ENCODE measurements at places on chromosomes 1 and 21.

GRCh38 chr1:10681296-10682107 is 114.9 kb downstream of the CASZ1 start:
- no peak for DNase-seq

DNA sequence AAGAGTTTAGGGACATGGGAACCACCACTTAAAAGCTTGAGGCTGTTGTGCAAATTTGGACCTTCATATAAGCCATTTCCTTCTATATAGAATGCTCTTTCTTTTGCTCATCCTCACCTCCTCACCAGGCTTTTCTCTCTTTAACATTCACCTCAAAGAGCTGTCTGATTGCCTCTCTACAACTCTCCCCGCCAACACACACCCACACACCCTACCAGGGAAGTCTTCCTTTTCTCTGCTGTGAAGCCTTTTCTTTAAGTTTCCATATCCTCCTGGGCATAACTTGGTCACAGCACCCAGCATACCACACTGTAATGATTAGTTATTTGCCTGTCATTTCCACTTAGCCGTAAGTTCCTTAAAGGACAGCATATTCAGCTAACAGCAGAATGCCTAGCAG is 40.6 kb downstream of the WLS start:
- DNase-seq: no peak

DNA sequence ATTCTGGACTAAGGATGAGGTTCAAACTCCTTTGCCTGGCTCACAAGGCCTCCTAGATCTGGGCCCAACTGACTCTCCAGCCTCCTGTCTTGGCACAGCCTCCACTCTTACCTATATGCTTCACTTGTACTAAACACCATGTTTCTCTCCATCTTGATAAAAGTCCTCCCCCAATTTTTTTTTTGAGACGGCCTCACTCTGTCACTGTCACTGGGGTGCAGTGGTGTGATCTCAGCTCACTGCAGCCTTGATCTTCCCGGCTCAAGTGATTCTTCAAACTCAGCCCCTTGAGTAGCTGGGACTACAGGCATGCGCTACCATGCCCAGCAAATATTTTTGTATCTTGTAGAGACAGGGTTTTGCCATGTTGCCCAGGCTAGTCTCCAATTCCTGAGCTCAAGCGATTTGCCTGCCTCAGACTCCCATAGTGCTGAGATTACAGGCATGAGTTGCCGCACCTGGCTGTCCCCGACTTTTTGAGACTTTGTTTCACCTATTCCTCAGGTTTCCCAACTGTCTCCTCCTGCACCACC is 39.7 kb downstream of the CD34 start:
- no peak for DNase-seq

GRCh38 chr1:1177452-1178206 is 3.9 kb downstream of the TTLL10 start:
- peak; percentile 53 for DNase-seq

GRCh38 chr1:184419350-184420161 is 32.7 kb downstream of the C1orf21 start:
- DNase-seq: no peak

- no peak for DNase-seq
Measured at GRCh38 chr1:216184126-216184680, 239.0 kb downstream of the USH2A start.

DNA sequence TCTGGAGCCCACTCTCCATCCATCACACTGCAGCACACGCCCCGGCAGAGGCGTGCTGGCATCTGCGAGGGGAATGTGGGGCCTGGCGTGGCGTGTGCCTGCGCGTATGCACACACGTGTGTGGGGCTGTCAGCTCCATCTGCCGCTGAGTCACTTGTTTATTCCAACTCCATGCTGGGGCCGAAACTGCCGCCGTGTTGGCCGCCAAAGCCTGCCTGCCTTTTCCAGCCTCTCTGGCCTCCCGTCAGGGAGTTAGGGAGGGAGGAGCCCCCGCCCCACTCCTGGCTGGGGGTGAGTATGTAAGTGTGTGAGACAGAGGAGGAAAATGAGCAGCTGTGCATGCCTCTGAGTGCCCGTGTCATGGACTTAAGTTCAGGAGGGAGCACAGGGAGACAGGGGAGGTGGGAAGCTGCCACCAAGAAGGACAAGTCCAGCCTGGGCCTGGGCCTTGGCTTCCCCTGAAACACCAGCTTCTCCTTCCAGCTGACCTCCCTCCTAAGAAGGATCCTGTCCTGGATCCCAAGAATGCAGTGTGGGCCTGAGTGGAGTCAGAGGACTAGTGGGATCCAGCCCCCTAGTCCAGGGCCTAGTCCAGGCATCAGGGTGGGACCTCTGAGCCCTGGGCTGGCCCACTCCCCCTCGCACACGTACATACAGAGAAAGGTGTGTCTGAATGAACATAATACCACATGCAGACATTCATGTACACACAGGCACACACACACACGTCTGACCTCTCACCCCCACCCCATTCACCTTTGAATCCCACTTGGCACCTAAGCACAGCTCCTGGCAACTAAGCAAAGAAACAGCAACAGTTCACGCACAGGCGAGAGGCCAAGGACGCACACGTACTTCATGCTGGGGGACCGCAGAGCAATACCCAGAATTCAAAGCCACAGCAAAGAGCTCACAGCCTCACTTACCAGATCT is 24.7 kb downstream of the MEF2D start:
- peak; percentile 90 for DNase-seq

GRCh38 chr1:84972377-84972987 is 24.4 kb downstream of the MCOLN2 start:
- DNase-seq: no peak

GRCh38 chr1:69138172-69138571 is 429.6 kb upstream of the LRRC7 start:
- no peak for DNase-seq

DNA sequence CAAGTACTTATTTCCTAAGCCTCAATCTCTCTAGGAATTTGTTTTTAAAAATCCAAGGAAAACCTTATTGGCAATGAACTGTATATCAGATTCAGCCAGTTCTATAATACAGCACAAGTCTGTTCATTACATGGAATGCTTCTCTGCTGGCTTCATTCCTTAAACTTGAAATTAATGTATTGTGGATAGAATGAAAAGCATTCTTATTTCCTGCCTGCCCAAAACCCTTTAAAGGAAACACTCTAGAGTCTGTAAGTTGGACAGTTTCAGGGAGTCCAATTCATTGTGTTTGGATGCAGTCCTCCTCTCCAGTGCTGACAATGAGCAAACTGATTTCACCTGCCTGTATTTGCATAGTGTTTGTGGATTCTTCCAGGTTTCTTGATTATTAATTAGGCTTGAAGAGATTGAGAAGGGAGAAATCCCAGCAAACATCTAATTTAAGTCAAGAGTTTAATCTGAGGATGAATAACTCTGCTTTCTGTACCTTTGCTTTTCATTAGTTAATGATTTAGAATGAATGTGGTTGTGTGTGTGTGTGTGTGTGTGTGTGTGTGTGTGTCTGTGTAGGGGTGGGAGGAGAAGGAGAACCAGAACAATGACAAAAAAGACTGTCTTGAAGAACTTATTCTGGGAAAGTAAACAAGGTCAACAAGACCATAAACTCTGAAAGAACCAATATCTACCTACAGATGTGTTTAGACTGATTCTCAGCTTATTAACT is 61.2 kb downstream of the CACHD1 start:
- DNase-seq: no peak

GRCh38 chr1:41476807-41477361 is 7.6 kb downstream of the EDN2 start:
- no peak for DNase-seq

GRCh38 chr1:45444609-45445131 is 46.3 kb downstream of the TESK2 start:
- DNase-seq: no peak

GRCh38 chr1:14693949-14694348 is 95.5 kb downstream of the KAZN start:
- DNase-seq: no peak

GRCh38 chr1:17696417-17697301 is 58.5 kb upstream of the ACTL8 start:
- DNase-seq: no peak

DNA sequence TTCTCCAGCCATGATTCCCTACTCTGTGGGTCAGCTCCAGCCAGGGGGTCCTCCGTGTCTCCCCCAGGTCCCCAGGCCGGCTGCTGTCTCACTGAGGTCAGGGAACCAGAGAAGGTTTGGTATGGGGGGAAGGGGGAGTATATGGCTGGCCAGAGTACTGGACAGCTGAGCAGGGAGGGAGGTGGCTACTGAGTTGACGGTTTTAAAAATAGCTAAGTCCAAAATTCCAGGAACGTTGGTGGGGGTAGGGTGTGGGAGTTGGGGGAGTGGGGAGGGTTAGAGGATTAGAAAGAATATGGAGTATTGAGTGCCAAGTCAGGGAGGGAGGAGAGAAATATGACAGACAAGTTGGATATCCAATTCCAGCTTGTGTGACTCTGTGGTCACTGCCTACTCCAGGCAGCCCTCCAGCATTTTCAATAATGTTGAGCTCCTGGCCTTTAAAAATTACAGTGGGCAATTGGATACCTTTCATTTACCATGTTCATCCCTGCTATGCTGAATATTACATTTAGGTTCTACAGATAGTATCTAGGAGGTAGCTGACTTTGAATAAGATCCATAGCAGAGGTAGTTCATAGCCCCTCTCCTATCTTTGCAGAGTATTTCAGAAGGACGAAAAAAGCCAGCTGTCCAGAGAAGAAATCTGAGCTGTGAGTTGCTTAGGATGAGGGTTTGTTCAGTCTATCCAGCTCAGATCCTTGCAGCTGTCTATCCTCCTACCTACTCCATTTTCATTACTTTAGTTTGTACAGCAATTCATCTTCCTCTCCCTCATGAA is at the start of gene HJV:
Gene HJV (minus strand): TSS at position 114 of the 781 bp plus-strand sequence. CDS start 1,504 bp downstream, outside the sequence.
- no peak for DNase-seq

- DNase-seq: no peak
Measured at GRCh38 chr1:115782571-115783281, 14.2 kb upstream of the CASQ2 start.

DNA sequence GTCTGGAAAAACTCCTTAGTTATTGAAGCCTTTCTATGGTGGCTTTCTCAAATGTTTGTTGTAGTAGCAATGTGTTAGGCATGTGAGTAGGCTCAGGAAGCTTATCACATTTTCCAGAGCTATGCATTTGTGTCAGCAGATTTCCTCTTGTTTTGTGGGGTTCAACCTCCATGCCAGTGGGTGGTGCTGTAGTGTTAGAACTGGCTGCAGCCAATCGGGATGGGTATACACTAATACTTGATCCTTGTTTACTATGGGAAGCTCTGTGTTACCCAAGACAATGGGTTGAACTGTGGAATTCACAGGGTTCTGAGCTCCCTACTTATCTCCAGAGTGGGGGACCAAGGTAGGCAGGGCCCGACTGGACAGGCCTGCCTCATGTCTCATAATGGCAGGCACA is 348.5 kb upstream of the ADAMTS5 start:
- no peak for DNase-seq

DNA sequence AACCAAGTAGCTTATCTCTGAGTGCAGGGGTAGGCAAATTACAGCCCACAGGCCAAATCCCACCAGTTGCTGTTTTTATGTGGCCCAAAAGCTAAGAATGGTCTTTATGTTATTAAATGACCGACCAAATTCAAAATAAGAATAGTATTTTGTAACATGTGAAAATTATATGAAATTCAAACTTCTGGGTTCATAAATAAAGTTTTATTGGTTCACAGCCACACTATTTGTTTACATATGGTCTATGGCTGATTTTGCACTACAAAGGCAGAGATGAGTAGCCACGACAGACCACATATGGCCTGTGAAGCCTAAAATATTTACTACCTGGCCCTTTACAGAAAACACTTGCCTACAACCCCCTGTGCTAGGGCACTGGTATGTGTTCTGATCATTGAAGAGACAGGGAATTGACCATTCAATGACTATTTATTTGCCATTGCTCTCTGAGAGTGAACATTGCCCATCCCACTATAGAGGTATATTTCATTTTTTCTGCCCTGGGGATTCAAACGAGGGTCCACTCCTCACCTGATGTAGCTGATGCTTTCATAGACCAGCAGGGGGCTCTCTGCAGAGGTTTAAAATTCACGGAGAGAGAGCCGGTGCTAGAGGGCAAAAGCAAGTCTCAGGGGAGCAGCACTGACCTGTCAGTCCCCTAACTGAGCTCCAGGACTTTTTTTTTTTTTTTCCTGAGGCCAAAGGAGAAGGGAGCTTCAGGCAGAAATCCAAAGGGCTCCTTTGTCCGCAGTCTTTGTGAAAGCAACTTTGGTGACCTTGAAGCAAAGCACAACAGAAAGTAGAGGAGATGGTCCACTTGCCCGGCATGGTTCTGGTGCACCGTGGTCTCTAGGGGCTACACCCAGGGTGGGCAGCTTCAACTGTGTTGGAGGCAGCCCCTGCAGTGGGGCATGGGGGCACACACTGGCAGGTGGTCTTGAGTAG is 7.3 kb upstream of the GNL2 start:
- no peak for DNase-seq

GRCh38 chr1:110048240-110048639 is 13.8 kb downstream of the STRIP1 start:
- DNase-seq: no peak

- DNase-seq: no peak
Measured at GRCh38 chr1:225380691-225381090, 47.1 kb downstream of the LBR start.

DNA sequence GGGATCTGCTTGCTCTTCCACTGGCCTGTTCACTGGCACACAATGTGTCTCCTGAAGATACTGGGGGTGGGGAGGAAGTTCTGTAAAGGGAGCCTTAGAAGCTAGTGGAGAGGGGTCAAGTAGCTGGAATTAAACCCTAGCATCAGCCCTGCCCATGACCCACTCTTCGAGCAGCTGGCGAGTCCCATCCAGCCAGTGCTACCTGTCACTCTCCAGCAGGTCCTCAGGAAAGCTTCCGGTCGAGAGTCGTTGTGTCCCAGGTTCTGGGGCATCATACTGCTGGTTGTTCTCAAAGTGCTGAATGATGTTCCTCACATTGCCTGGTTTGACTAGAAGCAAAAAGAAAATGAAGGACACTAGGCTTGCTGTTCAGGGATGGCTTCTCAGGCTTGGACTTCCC is 30.9 kb downstream of the LRRC71 start:
- DNase-seq: no peak

DNA sequence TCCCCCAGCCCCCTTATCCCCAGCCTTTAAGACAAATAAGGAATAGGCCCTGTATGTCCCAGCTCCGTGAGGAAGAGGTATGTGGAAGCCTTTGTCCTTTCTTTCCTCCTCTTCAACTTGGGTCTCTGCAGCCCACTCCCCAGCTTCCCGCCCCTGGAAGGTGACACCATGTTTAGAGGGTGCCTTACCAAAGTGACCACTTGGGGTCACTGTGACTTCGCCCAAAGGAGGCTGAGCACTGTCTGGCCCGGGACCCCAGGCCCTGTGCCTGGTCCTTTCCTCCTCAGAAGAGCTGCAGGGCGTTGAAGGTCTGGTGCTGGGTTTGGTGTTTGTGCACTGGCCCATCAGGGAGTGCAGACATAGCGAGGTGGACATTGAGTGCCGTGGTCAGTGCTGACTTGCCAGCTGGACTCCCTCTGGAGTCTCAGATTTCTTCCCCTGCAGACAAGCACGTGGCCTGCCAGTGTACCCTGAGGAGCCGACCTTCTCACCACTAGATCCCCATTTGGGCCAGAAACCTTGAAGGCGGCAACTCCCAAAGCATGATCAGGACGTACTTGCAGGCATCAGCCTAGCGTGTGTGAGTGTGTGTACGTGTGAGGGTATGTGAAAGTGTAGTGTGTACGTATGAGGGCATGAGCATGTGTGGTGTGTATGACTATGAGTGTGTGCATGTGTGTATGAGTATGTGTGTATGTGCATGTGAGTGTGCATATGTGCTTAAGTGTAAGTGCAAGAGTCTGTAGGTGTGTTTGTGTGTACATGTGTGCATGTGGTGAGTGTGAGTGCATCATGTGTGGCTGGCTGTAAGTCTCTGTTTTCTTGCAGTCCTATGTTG is 181.4 kb upstream of the KIAA0040 start:
- DNase-seq: no peak
